ENCODE measurements at places on chromosomes 3 and 15.

DNA sequence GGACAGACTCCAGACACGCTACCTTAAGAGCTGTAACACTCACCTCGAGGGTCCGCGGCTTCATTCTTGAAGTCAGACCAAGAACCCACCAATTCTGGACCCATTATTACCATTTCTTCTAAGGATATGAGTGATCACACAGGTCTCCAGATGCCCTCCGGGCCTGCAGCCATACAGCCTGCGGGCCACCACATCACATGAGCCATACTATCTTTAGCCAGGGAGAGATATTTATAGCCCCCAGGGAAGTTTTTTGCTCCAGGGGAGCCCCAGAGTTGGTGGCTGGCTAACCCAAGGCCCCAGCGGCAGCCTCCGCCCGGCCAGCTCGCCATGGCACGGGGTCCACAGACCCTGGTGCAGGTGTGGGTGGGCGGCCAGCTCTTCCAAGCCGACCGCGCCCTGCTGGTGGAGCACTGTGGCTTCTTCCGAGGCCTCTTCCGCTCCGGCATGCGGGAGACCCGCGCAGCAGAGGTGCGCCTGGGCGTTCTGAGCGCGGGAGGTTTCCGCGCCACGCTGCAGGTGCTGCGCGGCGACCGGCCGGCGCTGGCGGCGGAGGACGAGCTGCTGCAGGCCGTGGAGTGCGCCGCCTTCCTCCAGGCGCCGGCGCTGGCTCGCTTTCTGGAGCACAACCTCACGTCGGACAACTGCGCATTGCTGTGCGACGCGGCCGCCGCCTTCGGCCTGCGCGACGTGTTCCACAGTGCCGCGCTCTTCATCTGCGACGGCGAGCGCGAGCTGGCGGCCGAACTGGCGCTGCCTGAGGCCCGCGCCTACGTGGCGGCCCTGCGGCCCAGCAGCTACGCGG, at the start of gene KBTBD13:
Gene KBTBD13, plus strand, starts transcription at position 261 of the 805 bp plus-strand sequence. Its CDS starts 70 bp downstream, at position 331.
- no peak for DNase-seq

- DNase-seq: no peak
These were observed 27.4 kb upstream of the ALPK3 start for GRCh38 chr15:84789762-84790161.

DNA sequence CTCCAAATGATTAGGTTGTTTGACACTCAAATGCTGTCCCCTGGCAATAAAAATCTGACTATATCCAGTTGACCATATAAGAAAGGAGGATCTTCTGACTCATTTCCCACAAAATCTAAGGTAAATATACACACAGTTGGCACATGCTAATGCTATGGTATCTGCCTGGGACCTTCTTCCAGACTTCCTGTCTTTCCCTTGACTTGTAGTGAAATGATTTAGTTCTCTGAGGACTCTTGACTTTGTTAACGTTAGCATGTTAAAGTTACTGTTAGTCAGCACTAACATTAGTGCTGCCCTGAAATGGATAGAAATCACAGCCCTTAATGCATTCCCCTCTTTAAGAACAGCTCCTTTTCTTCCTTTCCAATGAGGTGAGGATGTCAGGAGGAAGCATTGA, 124.3 kb upstream of the LSAMP start:
- no peak for DNase-seq

DNA sequence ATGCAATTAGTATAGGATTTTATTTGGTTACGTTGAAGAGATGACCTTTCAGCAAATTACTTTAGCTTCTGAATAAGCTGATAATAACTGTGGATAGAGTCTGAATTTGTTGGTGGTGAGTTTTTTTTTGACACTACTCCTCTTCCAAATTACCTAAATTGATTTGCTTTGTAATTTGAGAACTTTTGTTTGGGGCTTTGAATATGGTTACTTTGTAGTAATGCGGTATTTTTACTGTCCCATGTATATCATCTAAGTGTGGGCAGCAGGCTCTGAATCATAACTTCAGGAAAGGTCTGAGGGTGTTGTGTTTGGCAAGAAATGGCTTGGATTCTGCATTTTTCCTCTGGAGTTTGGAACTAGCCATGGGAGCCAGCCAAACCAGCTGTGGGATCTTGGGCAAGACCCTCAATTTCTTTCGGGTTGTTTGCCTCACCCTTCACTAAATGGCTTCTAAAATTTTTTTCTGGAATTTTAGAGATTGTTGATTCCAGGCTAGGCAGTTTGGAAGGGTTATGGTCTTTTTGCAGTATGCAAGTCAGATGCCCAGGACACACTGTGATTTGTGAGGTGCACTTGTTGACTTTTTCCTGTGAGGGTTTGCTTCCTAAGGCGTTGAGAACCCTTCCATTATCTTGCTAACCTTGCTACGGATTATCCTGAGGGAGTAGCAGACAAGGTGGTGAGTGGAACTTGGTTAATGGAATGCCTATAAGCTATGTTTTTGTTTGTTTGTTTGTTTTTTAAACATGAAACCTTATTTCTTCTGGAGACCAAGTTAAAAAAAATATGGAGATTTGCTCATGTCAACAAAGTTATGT, 10.4 kb downstream of the PTPRG start:
- DNase-seq: peak; percentile 74

GRCh38 chr15:56988219-56988618, 69.8 kb downstream of the TCF12 start:
- DNase-seq: no peak

GRCh38 chr3:79872483-79872882, 104.7 kb upstream of the ROBO1 start:
- no peak for DNase-seq

DNA sequence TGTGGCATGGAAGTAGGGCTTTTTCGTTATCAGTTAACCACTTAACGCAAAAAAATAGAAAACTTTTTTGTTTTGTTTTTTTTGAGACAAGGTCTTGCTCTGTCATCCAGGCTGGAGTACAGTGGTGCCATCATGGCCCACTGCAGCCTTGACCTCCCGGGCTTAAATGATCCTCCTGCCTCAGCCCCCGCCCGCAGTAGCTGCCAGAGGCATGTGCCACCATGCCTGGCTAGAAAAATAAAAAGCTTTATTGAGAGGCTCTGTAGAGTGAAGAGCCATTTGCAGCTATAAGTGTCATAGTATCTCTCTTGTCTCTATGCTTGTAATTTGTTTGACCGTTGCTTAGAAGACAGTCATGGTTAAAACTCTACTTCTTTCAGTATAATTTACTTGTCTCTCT, 13.5 kb downstream of the PPP4R2 start:
- DNase-seq: no peak

DNA sequence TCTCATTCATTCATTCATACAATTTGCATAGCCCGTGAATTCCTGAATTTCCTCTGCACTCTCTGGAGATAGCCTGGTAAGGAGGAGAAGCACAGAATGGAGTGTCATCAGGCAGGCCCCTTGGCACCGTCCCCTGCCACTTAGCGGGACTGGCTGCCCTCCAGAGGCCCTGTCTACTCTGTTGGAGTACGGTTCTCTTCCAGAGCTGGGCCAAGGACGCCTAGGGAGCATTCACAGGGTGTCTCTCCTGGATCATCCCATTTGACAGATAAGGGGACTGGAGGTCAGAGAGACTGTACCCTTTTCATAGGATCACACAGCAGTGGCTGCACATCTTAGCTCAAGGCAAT, 48.0 kb downstream of the PTH1R start:
- DNase-seq: no peak

All from AG08395 (cell line).